Effector memory CD4-positive, alpha-beta T cell (primary cell): ENCODE measurements at places on chromosomes 2 and 18.

- DNase-seq = no peak
Observed at GRCh38 chr2:152826581-152827279, 108.3 kb downstream of the ARL6IP6 start.

- DNase-seq = no peak
Observed at GRCh38 chr2:143954186-143954585, 565.7 kb downstream of the ZEB2 start.

DNA sequence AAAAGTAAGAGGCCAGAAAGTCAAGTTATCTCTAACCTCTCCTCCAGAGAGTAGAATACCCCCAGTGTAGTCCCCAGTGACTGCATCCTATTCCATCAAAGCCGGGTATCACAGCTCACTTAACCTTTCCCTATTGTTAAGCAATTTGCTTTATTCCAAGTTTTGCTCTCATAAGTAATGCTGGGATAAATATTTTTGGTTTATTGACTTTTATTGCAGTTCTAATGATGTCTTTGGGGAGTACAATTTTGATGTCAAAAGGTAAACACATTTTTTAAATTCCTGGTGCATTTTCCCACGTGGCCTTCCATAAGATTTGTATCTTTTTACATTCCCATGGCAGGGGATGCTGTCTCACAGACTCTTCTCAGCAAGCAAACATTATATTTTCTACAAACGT lies 43.3 kb downstream of the CMPK2 start:
- no peak for DNase-seq

DNA sequence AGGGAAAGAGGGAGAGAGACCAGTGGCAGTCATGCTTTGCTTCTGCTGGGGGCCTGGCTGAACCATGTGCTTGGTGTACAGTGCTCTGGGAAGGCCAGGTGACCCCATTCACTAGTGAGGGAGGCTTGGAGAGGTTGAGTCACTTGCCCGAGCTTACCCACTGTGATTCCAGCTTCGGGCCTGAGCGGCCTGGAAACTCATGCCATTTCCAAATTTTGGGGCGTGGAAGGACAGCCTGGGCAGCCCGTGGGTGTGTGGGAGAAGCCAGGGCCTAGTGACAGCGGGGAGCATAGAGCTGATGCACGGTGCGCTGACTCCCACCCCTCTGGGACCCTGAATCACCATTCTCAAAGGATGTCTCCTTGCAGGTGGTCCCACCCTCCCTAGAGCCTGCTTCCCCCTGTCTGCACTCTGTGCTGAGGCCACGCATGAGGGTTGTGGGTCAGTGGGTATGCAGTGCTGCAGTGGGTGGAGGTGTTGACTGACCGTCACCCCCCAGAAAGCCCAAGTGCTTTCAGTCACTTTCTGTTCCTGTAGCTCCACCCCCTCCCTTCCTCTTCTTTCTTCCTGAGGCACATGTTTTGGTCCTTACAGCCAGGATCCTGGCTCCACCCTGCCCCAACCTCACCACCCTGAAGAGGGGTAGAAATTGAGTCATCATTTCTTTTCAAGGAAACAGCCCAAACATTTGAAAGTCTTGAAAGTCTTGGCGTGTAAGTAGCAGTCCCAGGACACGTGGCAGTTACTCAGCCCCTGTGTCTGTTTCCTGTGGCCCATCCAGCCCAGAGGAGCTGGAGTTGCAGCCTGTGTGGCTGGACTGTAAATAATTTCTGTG lies 69.3 kb upstream of the MCFD2 start:
- no peak for DNase-seq

DNA sequence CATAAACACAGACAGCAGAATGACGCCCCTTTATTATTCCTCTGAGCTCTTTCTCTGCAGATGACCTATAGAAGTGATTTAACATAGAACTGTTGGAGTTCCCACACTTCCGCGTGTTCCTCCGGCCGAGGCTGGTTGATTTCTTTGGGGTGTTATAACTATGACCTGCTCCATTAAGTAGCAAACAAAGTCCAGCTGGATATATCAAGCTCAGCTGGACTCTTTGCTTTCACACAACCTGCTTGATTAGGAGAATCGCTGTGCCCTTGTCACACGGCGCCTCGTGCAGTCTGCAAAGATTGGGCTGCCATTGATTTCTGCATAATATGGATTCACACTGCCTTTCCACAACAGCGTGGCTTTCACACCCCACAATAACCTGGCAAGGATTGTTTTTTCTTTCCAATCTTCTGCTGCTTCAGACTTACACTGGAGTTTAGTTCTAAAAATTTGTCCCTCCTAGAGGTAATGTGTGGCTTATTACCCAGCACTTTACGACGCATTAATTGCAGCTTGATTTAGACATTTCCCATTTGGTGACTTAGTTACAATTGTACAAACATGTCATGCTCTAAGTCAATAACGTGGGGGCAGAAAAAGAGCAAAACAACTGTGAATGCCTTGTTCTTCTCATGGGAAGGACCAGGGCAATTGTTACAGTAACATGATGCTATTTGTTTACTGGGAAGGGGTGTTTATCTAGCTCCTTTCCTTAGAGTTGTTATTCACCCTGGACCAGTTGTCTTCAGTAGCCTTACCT lies 485.7 kb downstream of the TXNL1 start:
- no peak for DNase-seq

DNA sequence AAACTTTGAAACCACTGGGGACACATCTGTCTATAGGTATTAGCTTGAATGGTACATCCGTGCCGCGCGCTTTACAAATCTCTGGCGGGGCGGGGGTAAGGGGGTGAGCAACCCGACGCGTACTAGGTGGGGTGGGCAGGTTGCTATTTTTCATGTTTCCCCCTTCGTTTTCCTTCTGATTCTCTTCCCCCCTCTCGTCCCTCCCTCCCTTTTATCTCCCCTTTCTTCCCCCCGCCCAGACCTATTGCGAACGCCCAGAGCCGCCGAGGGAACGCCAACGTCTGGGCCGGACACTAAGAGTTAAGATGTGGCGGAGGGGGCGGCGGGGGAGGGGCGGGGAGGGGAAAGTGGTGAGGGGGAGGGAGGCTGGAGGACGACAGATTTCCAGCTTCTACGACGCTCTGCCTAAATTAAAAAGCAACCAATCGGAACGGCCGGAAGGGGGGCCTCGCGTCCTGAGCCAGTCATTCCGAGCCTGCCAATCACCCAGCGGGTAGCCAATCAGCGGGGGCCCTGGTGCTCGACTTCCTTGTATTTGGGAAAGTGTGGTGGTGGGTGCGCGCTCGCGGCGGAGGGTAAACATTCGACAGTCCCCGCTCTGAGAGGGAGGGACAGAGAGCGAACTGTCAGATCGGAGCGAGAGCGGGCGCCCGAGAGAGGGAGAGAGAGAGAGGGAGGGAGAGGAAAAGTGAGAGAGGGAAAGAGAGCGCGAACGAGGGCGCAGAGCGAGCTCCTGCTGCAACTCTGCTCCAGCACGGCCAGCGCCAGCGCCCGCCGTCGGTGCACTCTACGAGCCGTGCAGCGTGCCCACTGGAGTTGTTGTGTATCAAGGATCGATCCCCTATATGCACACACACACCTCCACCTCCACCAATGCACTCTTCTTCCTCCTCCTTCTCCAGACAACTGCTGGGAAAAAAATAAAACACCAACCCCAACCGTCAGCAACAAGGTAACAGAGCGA lies at the start of gene POU3F3:
Gene POU3F3 (plus strand): TSS at position 582 of the 964 bp plus-strand sequence. CDS start 1,396 bp downstream, outside the sequence.
- no peak for DNase-seq
